ENCODE measurements at places on chromosomes 7 and 10.

DNA sequence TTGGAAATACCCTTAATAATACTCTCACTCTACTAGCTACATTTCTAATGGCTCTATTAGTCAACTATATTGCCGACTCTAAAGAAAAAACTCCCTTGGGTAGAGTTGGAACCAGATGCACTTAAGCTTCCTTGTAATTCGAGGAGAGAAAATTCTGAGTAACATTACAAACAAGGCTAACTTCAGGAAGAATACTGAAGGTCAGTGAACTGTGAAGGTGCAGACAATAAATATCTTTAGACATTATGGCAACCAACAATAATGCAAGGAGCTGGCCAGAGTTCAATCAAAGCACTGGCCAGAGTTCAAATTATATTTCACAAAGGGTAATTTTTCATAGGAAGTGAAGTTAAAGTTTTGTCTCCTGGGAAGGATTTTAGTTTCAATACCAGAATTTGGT, 40.7 kb upstream of the MRLN start:
- no peak for DNase-seq

DNA sequence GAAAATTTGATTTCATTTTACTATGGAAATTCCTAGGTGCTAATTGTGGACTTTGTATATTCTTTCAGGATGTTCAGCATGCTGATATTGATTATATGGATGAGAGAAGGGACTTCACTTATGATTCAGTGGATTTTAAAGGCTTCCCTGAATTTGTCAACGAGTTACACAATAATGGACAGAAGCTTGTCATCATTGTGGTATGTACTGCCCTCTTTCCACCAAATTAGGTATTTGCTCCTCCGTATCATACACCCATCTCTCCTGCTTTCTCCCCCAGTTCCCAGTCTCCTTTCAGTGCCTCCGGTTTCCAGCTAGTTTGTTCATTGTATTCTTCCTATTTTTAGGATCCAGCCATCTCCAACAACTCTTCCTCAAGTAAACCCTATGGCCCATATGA, 34.6 kb downstream of the MGAM start:
- DNase-seq, result no peak

DNA sequence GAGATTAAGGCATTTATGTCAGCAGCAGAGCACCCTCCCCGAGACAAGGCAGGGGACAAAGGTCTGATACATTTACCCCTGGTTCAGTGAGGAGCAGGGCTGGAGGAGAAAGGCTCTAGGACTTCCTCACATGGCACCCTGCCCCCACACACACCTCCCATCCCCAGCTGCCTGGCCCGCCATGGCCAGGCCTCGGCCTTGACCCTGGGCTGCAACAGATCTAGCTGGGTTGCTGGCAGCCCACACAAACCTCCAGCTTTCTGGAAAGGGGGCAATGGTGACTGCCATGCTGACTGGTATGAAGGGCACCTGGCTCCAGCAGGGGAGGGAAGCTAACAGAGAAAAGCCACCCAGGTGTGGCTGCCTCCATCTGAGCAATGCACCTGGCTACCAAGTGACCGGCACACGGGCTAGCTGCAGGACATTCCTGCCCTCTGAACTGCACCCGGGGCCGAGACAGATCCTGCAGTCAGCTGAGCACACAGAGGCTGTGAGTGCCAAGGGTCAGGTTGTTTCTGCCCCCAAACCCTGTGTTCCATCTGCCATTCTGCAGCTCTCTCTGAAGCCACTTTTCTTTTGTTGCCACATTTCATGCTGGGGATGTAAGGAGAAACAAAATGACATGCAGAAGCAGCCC, 85.8 kb upstream of the LRRC18 start:
- no peak for DNase-seq

DNA sequence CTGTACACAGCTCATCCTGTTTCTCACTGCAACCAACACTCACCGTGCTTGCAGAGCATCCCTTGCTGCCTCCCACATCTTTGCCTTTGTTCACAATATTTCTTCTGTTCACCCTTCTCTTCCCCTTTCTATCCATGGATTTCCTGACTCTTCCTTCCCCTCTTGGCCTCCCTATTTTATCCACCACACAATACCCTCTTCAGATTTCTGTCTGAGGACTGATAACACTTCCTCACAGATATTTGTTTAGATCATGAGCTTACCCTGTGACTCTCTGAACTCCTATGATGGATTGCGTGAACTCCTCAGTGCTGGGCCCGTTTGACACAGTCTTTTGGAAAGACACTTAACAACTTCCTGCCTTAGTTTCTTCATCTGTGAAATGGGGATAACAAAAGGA, 62.8 kb upstream of the GPR158 start:
- no peak for DNase-seq

- no peak for DNase-seq
Measured at GRCh38 chr7:137628216-137628615, 218.6 kb downstream of the DGKI start.

GRCh38 chr7:52715701-52716100, 319.7 kb upstream of the POM121L12 start:
- no peak for DNase-seq

GRCh38 chr10:62034096-62034640, 132.7 kb downstream of the ARID5B start:
- DNase-seq, result no peak

- DNase-seq, result no peak
Measured at GRCh38 chr7:85567983-85568382, 381.1 kb upstream of the SEMA3D start.

GRCh38 chr7:18053177-18053928, 25.7 kb upstream of the PRPS1L1 start:
- no peak for DNase-seq

- no peak for DNase-seq
Measured at GRCh38 chr7:103121641-103122040, 27.3 kb downstream of the NAPEPLD start.

DNA sequence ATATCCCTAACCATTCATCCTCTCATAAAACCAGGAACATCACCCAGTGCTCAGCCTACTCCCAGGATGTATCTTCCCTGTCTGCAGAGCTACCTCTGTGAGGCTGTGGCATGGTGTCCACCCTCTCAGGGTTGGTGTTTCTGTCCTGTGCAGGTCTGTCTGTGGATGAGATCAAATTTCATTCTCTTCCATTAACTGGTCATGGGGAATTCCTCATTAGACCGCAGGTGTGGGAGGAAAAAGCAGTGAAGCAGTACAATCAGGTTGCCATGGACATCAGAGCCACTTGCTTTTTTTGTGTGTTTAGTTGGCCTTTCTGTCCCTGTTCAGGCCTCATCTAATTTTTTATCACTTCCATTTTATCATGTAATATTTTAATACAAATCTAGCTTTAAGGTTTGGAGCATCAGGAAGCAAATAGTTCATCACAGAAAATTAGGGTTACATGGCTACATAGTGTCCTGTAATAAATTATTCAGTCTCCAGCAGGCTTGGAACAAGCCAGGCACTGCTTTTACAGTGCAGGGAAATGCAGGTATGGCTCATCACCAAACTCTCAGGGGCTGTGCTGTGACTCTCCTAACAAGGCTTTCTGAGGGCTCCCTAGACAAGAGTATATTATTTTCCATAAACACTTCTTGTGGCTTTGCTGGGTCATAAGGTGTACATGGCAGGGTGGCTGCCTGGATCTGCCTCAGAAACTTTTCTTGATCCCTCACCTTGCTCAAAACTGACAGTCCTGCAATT, 594.9 kb upstream of the IGFBP3 start:
- no peak for DNase-seq

DNA sequence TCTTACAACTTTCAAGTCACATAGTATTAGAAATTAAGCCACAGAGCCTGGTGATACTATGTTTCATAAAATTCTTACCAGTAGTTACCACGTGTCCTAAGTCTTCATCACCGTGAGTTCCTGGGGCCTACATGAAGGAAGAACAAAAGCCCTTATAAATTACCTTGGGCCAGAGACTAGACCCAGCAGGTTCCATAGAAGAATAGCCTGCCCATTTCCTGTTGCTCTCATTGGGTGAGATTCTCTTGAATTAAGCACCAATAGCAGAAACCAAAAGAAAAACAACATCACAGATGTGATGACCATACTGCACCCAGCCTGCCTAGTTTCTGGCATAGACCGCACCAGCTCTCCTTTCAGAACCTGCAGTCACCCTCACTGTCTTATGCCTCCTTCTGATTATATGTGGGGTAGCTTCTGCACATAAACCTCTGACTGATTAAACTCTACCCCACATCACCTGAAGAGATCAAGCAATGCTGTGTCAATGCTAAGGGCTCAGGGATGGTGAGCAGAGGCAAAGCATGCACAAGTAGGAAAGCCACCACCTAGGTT, 18.0 kb upstream of the SEM1 start:
- no peak for DNase-seq

- no peak for DNase-seq
Measured at GRCh38 chr7:130436253-130436652, 4.6 kb downstream of the CEP41 start.

DNA sequence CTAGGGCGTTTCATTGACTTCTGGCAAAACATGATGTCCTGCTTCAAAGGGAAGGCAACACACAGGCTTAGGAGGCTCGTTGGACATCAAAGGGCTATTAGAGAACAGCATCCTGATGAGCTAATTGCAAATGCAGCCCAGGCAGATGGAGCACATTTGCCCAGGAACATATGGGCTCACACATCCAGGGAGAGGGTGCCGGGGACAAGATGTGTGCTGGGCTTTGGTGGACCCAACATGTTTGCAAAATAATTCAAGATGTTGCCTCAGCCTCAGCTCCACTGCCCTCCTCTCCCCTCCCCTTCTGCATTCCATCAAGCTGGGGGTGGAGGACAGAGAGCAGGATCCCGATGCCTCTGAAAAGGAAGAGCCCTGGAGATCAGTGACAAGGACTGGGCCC, 217.1 kb upstream of the ZMIZ1 start:
- no peak for DNase-seq

DNA sequence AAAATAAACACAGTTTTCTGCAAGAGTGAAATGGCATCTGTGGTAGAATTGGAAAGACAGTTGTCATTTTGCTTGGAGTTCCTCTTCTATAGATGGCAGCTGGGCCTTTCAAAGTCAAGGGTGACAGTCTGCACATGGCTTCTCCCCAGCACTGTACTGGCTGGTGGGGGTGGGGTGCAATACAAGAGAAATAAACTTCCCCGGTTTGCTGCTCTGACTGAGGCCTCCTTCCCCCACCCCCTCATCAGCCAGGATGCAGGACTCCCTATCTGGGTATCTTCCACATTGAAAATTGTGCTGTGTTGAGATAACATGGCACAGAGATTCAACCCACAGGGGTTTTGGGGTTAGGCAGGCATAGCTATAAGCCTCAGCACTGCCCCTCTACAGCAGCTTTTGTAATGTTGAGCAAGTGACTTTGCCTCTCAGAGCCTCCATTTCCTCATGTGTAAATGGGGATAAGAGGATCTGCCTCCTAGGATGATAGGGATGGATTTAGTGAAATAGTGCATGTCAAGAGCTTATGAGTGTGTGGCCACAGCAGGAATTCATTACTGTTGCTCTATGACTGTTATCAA, 85.8 kb upstream of the WDR11 start:
- no peak for DNase-seq

- DNase-seq, result no peak
Measured at GRCh38 chr7:108145401-108145800, 15.2 kb upstream of the LAMB4 start.

- DNase-seq, result no peak
Measured at GRCh38 chr7:4065190-4065589, 616.9 kb upstream of the FOXK1 start.

DNA sequence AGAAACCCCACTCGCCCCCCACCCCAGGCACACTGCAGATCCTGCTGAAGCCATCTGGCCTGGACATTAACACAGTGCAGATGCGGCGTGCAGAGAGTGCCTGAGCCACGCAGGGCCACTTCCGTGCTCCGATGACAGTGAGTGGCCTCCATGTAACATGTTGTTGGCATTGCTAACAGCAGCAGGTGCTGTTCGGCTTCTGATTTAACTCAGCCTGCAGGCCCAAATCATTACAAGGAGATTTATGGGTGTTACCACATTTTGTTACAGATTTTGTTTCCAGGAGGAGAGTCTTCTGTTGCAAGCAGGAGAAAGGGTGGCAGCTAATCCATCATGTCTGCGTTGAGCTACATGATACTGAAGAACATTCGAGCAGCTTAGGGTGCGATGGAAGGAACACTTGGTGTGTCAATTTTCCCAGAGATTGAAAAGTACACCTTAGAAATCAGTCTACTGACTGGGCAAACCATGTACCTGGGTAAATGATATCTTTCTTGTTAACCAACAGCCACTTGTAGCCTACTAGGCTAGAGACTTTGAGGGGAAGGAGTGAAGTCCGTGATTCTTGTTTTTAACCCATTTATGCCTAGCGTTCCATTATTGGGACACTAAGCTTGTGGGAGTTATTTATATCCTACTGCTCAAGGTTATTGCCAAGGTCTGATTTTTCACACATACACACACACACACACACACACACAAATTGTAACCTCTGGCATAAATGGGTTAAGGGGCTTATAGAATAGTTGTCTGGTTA, 90.0 kb downstream of the JCAD start:
- no peak for DNase-seq

- DNase-seq, result no peak
Measured at GRCh38 chr10:100482181-100482833, 19.5 kb downstream of the WNT8B start.

DNA sequence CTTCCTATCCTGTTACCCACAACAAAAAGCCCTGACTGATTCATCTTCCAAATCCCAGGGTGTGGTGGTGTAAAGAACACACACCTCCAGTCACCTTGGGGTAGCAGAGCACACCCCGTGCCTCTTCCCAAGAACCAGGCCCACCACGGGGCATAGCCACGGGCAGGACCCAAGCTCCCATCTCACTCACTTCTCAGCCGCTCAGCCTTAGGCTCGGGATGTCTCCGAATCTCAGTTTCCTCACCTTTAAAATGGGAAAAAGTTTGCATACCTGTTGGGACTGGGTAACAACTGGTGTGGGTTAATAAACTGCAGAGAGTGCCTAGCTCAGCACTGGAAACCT, 139.0 kb downstream of the FGFR2 start:
- DNase-seq, result no peak

GRCh38 chr10:290026-290725, 154.9 kb downstream of the ZMYND11 start:
- DNase-seq, result no peak

GRCh38 chr7:152895527-152895926, 136.0 kb downstream of the ACTR3B start:
- DNase-seq, result no peak

GRCh38 chr7:138565451-138566114, 105.5 kb downstream of the TRIM24 start:
- DNase-seq, result no peak

GRCh38 chr10:122949296-122949695, 4.7 kb downstream of the C10orf88 start:
- no peak for DNase-seq

GRCh38 chr7:116400522-116400921, 99.0 kb upstream of the CAV2 start:
- no peak for DNase-seq

DNA sequence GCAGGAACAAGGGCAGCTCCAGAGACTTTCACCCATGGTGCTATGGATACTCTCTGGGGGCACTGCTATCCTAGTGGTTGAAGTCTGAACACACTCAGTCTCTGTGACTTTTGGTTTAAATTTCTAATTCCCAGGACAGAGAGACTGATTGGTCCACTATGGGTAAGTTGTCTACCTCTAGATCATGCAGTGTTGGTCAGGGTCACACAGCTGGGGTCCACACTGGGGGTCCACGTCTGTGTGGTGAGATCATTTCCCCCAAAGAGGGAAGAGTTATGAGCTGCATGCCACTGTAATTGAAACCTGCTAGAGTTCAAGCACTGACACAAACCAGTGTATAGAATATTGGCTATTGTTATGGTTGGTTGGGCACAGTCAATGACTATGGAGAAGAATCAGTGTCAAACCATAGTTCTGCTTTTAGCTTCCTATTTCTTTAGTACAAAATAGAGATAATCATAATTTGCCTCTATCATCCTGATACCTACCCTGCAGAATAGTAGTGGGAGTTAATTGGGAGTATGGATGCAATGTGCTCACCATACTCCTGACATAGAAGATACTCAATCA, 101.6 kb downstream of the PRTFDC1 start:
- DNase-seq, result no peak

Measured in NK-92 treated with Interleukin-12 subunit alpha and Interleukin-12 subunit beta, amount 100 ng/mL, for 24 hours (cell line).